ENCODE measurements at places on chromosomes 4 and X. TPM values are rescaled to one million over a fixed set of nuclear protein-coding genes. Genes with fewer than 3 reads are reported as not detected.

DNA sequence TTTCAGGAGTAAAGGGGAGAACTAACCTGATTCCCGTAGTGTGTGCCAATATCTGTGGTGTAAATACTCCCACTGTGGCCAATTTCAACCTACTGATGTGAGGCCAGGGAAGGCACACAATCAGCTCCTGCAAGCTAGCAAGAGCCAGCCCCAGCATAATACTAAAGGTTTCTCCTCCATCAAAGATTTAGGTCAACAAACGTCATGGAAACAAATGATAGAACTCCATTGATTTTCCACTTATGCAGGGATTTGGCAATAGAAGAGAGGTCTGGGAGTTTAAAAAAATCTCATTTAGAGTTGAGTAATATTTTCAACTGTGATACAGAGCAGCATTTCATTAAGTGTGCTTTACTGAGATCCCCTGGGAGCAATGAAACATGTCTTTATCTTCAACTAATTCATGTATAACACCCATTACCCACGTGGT is 15.8 kb upstream of the VEGFD start:
- DNase-seq, result no peak

GRCh38 chrX:29281078-29281742 is 694.0 kb downstream of the IL1RAPL1 start:
- no peak for DNase-seq

DNA sequence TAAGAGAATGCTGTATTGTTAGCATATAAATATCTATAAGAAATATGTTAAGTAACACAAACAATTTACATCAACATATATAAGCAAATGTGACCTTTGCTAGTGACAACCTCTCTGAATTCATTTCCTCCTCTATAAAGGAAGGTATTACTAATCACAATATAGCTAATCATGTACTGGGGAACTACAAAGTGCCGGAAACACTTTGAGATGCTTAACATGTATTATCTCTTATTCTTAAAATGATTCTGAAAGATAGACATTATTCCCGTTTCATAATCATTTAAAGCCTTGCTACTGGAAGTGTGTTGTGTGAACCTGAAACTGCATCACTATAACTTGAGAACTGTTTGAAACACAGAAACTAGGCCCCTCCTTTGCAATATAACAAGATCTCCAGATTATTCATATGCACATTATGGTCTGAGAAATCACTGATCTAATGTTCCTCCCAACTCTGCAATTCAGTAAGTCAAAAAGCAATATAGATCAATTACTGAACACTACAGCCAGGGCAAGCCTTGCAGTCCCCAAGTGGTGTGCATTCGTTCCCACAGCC is 54.0 kb downstream of the KLHL8 start:
- no peak for DNase-seq

DNA sequence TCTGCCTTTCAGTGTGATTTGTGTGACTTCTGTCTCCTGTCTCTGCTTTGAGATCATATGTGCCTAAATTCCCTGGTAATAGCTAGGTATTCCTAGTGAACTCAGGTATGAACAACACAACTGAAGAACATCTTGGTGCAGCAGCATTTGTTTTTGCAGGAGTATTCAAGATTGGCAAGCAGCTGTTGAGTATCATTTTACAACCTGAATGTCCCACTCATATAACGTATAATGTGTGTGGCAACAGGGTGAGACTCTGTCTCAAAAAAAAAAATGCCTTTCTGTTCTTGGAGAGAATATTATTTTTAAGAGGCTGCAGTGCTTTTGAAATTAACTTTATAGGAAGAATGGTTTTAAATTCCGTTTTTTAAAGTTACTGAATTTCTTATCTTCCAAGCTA is 7.7 kb downstream of the LSM6 start:
- DNase-seq, result no peak

Gene SOWAHB
- not detected for total RNA-seq

- DNase-seq, result no peak
Measured at GRCh38 chr4:112942077-112942476, 107.4 kb upstream of the ANK2 start.

Measured in Karpas-422 (cell line).